NCI-H1436 treated with DMSO at 0.1 percent for 48 hours (cell line): ENCODE measurements at places on chromosomes 5 and 9.

- DNase-seq: no peak
These were observed 11.2 kb upstream of the OLFM1 start for GRCh38 chr9:135076143-135076875.

DNA sequence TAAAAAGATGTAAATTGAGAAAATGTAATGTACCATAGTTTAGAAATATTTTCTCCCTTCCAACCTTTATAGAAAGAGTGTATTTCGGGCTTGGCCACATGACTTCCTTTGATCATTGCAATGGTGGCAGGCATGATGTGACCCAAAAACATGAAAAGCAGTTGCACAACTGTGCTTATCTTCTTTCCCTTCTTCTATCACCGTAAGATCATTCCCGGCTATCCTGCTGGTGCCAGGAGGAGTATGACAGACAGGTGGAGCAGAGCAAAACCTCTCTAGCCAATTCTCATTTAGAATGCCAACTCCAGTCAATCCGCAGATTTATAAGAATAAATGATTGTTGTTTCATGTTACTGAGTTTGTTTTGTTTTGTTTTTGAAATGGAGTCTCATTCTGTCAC is 10.6 kb upstream of the TESK1 start:
- DNase-seq: no peak

- DNase-seq: no peak
These were observed 795.8 kb downstream of the EFNA5 start for GRCh38 chr5:106874974-106875373.

DNA sequence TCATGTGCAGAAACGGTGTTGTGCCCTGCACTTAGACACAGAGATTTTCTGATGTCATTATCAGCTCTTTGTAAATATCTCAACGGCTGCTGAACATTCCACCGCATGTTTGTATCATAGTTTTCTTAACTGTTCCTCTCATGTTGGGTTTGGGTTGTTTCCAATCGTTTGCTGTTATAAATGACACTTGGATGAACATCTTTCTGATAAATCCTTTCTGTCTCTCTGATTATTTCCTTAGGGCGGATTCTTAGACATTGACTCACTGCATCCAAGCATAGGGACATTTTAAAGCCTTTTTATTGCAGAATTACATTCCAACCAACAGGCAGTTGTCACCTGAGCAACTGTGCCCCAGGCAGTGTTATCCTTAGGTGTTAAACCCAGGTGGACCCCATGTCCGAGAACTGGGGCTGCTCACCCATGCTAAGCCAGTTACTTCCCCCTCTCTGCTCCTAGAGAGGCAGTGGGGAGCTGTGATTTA is 28.5 kb downstream of the COL5A1 start:
- DNase-seq: no peak

GRCh38 chr5:100553209-100553608 is 18.0 kb downstream of the FAM174A start:
- no peak for DNase-seq
